Foreskin melanocyte (primary cell): ENCODE measurements at places on chromosomes 5 and 9.

DNA sequence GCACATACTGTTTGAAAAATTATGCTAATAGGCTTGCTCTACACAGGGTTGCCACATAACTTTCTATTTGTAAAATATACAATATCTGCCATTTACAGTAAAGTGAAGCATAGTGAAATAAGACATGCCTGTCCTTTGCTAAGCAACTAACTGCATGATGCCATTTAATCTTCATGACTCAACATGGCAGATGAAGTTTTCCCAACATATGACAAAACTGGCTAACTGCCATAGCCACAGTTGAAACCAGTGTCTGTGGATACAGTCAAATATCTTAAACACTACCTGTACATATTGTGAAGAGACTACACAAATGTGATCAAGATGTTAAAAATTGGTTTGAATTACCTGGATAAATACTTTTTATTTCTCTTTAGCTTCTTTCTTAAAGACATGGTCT is 3.1 kb upstream of the DMAC1 start:
- DNase-seq: no peak

DNA sequence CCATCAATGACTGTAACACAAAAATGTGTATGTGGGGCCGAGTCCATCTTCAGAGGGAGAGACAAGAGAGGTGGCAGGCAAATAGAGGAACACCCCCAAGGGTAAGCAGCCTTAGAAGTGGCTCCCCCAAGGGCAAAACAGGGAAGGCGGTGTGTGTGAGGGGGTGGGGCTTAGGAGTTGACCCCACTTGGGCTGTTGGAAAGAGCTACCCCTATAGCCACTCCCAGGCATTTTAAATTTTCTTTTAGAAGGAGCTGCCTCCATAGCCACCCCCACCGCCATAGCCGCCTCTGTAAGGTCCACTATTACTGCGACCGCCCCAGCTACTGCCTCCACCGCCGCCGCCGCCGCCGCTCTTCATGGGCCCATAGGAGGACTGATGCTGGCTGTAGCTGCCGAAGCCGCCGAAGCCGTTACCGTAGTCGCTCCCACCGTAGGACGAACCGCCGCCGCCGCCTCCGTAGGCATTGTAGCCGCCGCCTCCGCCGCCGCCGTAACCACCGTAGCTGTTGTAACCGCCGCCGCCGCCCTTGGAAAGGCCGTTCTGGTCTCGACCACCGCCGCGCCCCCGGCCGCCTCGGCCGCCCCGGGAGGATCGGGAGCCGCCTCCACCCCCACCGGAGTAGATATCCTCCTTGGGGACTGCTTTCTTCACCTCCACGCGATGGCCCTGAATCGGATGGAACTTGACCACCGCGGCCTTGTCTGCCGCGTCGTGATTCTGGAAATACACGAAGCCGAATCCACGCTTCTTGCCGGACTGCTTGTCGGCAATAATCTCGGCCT is 1.1 kb downstream of the HNRNPA0 start:
- no peak for DNase-seq

DNA sequence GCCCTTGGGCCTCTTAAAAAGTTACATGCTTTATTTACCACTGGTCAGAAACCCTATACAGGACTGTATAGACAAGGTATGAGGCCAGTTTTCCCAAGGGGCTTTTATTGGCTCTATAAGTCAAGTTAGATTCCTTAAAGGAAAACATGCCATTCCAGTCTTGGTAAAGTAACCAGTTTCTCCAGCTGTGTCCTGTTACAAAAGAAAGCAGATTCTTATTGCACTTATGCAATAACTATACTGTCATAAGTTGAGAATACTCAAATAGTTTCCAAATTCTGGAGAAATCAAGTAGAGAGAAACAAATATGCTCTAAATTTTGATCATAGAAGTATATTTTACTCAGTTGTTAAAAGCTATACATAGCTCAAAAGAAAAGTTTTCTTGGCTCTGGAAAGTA is 47.2 kb downstream of the PTGS1 start:
- DNase-seq: no peak

DNA sequence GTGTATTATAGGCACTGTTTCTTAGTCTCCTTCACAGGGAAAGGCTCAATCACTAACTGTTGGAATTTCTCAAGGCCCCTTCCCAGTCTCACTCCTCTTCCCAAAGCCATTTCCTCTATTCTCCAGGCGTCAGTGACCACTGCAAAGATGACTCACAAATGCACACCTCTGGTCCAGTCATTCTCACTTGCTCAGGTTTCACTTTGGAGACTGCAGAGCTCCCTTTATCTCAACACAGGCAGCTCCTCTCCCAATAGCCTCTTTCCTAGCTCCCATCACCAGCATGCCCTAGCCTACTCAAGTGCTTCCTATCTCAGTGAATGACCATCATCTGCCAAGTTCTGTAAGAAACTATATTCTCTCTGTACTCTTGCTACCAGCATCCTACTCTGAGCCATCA is 323.6 kb downstream of the NTRK2 start:
- no peak for DNase-seq

DNA sequence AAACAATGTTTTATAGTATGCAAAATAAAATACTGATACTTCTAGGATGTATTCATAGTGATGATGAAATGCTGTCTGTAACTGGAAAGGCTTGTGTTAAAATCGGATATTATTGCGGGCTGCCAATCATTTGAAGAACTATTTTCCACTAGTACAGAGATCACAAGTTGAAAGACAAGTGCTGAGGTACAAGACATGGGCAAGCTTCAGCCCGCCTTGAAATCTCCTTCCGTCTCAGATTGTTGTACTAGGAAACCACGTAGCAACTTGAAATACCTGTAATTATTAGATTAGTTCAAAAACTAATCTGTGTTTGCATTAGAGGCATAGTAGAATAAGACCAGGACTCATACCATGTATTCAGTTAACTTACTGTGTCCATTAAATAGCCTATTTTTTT is 218.2 kb downstream of the ARHGEF28 start:
- no peak for DNase-seq

GRCh38 chr9:77016526-77017504 is 2.6 kb upstream of the FOXB2 start:
- no peak for DNase-seq

DNA sequence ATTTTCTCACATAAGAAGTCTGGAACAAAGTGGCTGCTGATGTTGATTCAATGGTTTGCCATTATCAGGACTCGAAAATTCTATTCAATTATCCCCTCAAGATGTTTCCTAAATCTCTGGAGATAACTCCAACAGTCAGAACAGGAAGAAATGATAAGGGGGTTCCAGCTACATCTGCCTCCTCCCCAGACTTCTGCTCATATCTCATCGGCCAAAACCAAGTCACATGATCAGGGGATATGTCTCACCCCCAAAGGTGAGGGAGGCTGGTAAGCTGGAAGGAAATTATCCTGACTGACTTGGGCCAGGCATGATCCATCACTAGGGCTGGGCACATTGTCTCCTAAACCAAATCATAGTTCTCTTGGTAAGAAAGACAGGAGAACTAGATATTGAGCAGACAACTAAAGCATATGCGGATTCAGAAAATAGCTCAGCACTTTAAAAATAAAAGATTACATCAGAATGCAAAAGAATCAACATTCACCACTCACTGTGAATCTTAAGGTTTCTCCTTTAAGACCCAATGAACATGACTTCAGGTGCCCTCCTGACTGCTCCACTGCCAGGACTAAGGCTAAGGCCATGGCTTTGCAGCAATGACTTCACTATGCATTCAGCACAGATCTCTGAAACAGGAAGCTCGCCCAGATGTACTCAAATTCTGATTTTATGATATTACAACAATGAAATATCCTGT is 306.3 kb downstream of the ENC1 start:
- DNase-seq: no peak

DNA sequence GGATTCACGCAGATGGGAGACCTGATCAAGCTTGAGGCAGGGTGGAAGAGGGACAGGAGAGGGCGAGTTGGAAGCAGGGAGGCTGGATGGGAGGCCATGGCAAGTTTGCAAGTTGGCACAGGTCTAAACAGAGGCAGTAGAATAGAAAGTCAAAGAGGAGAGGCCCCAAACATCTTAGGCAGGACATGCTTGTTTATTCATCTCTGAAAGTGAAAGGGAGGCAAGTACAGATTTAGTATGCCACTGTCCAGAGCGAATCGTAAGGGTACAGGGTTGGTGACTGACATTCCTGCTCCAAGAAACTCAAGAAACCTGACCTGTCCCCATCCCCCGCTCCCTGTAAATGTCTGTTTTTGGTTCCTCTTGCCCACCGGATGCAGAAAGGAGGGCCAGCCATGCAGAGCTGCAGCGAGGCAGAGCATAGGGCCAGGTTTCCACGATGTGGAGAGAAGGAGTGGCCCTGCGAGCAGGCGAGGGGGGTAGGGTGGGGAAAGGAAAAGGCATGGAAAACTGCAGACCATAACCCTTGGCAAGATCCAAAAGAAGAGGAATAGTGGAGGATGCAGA is 96.2 kb upstream of the BOD1 start:
- DNase-seq: no peak

GRCh38 chr5:1799110-1799601 is 481 bp downstream of the MRPL36 start:
- DNase-seq: no peak

DNA sequence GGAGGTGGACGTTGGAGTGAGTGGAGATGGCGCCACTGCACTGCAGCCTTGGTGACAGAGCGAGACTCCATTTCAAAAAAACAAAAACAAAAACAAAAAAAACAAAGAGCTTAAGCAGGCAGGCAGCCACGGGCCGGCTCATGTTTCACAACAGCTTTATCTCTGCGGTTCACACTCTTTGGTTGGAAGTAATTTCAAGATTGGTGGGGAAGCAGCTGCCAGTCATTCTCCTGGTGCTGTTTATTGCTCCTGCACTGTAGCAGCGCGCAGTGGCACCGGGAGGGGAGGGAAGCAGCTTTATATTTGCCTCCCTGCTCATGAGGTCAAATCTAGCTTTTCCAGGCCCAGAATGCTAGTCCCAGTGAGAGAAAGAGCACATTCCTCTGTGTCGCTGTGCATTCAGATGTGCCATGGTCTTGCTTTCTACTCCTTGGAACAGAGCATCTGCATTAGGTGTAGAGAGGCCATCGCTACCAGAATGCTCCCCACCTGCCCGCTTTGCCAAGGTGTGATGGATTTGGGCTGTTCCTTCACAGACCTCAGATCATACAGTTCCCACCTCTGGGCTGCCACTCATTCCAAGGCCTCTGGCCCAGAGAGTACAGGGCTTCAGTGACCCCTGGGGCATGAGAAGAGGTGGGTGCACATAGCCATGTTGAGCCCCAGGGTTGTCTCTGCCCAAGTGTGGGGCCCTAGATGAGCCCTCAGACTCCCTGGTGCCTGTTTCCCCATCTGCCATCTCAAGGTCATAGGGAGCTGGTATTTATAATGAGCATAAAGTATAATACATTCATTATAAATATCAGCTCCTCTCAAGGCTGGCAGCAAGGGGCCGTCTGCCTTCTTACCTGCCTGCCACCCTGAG is 270.4 kb downstream of the MED10 start:
- no peak for DNase-seq

- DNase-seq: no peak
Measured at GRCh38 chr5:6840136-6840793, 127.0 kb downstream of the TENT4A start.

DNA sequence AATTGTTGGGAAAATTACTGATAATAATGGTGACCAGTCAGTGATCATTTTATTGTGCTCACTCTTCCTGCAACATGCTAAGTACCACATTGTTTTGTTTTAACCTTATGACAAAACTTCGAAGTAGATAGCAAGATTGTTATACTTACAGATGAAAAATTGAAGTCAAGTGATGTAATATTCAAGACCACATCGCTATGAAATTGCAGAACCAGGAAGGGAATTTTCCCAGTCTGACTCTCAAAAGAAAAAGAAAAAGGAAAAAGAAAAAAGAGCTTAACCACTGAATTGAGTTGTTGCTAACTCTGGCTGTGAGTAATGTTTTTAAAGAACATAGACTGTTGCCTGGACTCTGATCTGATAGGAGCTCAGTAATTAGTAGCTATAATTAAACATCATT is 170.6 kb upstream of the HAPLN1 start:
- DNase-seq: no peak

DNA sequence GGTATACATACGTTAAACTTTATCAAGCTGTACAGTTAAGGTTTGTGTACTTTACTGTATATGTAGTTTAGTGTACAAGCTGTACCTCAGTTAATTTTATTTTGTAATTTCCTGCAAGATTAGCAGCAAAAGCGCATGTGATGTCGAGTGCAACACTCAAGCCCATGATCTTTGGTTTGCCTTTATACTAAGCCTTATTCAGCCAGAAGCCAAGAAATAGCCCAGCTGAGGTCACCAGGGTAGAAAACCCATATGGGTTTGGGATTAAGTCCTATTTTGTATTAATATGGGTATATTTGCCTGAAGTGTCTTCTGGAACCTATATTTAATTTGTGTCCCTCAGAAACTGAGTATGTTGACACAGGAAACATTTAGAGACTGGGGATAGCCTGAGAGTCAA is 59.3 kb downstream of the ZFAND5 start:
- DNase-seq: no peak

DNA sequence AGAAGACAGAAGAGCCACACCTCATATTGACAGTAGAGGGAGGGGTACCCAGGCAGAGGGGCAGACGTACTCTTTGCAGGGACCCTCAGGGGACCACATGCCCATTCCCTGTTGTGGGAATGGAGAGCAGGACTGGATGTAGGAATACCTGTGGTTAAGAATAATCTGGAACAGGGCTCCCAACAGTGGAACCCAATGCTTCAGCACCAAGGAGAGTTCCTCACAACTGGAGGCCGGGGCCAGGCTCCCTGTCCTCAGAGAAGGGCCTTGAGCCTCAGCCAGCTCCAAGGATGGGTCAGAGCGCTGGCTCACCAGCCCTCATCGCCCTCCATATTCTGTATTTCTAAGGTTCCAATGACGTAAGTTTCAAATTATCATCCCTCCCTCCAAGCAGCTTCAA is 7.4 kb upstream of the SHC3 start:
- no peak for DNase-seq

- no peak for DNase-seq
Measured at GRCh38 chr9:14532456-14533115, 160.6 kb downstream of the ZDHHC21 start.

DNA sequence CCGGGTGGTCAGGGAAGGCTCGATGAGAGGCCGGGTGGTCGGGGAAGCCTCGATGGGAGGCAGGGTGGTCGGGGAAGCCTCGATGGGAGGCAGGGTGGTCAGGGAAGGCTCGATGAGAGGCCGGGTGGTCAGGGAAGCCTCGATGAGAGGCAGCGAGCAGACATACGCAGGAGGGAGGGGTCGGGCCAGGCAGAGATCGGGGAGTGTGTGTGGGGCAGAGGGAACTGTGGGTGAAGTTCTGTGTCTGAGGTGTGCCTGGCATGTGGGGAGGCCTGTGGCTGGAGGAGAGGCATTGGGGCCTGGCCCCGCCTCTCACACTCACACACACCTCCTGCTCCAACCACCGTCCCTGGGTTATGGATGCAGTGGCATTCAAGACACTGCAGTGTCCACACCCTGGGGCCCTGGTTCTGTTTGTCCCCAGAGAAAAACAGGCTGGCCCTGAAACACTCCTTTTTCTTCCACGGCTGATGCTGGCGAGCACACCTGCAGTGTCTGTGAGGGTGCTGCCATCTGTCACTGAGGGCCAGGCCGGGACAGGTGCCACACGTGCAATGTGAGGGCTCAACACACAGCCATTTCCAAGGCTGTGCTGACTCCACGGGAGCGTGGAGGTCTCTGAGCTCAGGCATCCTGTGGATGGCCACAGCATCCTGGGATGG is 6.5 kb upstream of the PLEKHG4B start:
- no peak for DNase-seq
